EL (cell line): ENCODE measurements at places on chromosomes 7 and 10.

- no peak for DNase-seq
Observed at GRCh38 chr7:18590241-18590640, 94.7 kb downstream of the HDAC9 start.

DNA sequence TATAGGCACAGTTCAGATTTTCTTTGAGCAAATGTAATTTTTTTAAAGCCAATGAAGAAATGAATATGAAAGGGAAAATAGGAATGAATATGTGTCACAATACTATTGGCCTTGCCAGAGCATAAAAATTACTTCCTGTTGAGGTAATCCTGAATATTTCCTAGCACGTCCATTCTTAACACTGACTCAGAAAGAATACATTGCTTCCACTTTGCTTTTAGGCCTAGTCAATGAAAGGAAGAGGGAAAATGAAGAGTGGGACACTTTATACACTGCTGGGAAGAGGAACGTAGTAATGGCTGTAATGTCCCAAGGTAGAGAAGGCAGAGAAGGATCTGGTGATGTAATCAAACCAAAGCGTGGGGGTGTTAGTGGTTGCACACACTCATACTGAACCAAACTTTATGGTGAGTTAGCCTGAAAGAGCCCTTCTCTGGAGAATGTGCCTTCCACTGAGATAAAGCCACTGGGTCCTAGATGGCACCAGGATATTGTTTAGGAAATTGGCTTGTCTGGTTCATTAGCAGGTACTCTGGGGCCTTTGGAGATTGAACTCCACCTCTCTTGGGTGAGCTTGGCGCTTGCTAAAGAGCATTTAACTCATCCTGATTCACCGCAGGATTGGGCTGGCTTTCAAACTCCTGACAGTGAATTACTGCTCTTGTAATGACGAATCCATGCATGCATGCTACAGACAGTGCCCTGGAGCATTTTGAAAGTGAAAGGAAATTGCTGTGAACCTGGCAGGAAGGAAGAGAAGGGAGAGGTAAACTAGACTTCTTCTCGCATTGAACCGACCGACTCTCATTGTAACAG lies 254.9 kb downstream of the KIAA1217 start:
- peak; percentile 94 for DNase-seq

- peak; percentile 61 for DNase-seq
Observed at GRCh38 chr10:983971-984655, 4.1 kb upstream of the GTPBP4 start.

GRCh38 chr10:6202684-6203330 lies at the start of gene PFKFB3:
PFKFB3 (plus strand) TSS chr10:6202932; CDS start chr10:6203261, 329 bp downstream.
- peak; percentile 94 for DNase-seq

GRCh38 chr10:100743626-100744135 lies 1.7 kb upstream of the PAX2 start:
- peak; percentile 70 for DNase-seq

DNA sequence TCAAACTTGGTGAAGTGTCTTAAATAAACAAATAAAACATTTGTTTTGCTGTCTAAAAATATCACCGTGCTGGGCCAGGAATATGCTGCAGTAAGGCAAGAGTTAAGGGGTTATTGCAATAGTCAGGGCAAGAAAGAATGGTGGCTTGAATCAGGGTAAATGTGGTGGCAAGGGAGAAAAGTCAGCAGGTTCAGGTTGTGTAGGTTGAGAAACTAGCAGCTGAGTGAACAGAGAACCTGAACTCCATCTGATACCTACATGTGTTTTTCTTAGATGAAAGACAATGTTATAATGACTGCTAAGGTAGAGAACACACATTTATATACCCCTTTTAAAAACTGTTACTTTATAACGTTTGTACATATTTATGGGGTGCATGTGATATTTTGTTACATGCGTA lies 28.7 kb downstream of the OTUD1 start:
- DNase-seq, result no peak

- DNase-seq, result peak; percentile 97
Observed at GRCh38 chr10:26780793-26781601, 79.8 kb downstream of the ABI1 start.

DNA sequence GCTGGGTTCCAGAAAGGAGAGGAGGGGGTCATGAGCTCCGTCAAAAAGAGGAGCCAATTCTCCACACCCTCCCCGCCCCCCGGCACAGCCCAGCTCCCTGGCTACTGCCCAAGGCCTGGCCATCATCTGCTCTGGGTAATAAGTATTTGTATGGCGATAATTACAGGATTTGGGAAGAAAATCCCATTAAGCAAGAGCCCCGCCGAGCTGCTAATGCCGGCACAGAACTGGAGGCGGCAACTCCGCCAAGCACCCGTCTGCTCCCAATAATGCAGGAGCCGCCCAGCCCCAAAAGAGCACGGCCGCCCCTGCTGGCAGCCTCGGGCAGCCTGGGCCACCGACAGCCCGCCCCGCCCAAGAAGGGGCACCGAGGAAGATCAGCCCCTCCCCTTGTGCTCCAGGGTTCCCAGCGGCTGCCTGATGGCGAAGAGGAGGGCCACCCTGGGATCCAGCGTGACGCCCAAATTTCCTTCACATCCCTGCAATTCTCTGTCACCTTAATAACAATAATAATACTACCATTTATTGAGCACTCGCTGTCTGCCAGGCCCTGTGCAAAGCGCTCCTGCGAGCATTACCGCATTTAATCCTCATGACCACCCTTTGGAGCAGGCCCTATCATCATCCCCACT lies 5.9 kb downstream of the SLIT1 start:
- peak; percentile 16 for DNase-seq
